ENCODE measurements at places on chromosomes 1 and 21.

- DNase-seq = no peak
Observed at GRCh38 chr1:24364975-24365678, 46.0 kb downstream of the GRHL3 start.

GRCh38 chr1:156499842-156500542 lies 583 bp downstream of the MEF2D start:
- peak; percentile 24 for DNase-seq

DNA sequence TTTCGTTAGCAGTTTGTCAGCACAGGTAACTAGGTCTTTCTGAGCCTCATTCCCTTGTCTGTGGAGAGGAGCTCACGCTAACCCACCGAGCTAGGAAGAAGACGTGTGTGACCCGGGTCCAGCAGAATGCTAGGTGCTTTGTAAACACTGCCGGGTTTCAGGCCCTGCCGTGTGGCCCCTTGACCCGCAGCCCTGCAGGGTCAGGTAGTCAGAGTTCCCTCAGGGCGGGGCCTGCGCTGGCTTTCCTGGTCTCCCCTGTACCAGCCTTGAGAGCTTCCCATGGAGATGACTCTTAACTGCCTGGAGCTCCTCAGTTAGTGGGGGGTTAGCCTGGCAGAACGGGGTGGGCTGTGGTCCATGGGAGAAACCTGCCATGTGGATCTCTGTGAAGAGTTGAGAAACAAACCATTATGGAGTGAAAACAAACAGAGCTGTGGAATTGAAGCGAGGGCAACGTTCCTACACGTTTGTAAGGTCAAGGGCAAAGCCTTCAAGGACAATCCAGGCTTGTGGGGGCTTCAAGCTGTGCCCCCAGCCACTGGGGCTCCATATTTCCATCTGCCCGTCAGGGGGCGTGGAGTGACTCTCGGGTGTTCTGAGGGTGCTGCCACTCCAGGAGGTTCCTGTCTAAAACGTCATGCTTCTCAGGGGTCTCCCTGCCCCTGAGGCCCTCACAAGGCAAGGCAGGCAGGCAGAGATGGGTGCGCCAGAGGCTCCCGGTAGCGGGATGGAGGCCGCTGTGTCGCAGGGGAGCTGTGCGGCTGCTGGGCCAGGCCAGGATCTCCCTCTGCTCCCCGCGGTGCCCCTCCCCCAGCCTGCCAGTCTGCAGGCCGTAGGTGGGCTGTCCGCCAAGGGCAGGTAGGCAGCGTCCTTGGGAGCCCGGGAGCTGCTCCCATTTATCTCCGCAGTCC lies 23.8 kb downstream of the LHX4 start:
- DNase-seq = no peak

DNA sequence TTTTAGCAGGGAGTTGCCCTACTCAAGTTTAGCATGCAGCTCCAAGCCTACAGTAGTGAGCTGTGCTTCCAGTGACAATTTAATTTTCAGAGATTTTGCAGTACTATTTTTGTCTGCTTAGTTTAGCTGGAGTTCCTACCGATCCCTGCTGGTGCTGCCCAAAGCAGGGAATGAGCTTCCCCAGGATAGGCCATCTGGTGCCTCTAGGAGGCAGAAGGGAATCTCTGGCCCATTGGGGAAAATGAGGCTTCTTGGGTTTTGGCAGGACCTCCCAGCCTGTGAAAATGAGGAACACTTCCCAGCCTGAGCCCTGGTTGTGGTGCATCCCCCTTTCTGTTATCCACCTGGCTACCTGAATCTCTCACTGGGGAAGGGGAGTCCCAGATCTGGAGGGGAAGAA lies 149.2 kb downstream of the RASAL2 start:
- DNase-seq = no peak

DNA sequence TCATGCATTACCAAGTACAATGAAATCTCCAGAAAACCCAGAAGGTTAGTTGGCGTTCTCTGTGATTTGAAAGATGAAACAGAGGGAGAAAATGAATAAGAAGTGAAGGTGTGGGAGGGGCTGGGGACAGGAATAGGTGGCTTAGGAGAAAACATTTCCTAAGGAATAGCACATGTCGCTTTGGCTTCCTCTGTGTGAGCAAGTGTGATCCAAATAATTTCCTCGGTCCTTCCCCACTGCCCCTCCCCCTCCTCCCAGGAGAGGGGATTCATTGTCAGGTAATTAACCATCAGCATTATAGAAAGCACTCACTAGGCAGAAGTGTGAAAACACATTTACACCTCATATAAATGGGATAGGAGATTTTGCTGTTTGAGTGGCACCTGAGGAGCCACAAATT lies 105.5 kb downstream of the NUF2 start:
- no peak for DNase-seq

GRCh38 chr1:25205786-25206185 lies 26.5 kb downstream of the SYF2 start:
- DNase-seq = no peak

- DNase-seq = no peak
Observed at GRCh38 chr1:245201827-245202226, 47.0 kb downstream of the KIF26B start.

- DNase-seq = no peak
Observed at GRCh38 chr1:15027515-15027986, 126.0 kb upstream of the TMEM51 start.

- DNase-seq = no peak
Observed at GRCh38 chr1:201904579-201904978, 15.9 kb downstream of the SHISA4 start.

DNA sequence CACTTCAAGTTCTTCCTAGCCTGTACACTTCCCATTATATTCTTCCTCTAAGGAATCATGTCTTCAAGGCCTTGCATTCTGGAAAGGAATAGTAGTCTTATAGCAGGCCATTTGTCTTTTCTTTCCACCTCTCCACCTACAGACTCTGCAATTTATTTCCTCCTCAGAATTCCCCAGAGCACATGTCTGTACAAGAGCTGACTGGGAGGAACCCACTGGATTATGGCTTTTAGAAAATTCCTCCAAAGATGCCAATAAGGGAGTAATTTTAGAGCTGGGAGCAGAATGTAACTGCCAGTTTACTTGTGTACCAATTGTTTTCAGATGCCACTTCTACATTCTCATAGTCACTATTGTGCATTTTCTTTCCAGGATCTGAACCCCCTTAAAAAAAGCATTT lies 3.4 kb upstream of the PSMG1 start:
- no peak for DNase-seq

GRCh38 chr1:41914516-41914915 lies 4.2 kb downstream of the HIVEP3 start:
- no peak for DNase-seq

DNA sequence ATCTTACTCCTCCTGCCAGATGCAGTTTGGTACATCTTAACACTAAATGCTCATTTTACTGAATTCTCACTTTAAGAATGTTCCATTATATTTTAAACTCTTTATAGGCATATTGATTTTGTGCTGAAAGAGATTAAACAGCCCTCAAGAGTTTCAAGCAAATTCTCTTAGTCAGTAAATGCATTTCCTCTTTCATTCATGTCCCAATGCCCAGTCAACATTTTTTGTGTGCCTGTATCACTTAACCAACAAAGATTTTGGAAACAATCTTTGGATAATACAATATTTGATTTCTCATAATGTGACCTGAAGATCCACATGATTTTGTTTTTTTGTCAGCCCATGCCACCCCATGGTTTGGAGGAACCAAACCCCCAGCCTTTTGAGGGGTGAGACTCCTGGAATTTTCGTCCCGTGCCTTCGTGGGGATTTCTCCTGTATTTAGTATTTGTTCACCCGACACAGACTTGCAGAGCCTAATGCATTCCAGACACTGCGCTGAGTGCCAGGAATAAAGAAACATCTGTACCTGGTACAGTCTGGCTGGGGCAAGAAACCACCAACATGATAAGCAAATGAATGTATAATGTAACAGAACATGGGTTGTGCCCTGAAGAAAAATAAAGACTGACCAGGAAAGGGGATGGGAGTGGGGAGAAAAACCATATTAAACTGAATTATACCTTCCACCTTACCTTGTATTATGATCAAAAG lies 47.1 kb upstream of the ETS2 start:
- DNase-seq = no peak

GRCh38 chr1:209302779-209303568 lies 280.5 kb upstream of the CAMK1G start:
- DNase-seq = no peak

DNA sequence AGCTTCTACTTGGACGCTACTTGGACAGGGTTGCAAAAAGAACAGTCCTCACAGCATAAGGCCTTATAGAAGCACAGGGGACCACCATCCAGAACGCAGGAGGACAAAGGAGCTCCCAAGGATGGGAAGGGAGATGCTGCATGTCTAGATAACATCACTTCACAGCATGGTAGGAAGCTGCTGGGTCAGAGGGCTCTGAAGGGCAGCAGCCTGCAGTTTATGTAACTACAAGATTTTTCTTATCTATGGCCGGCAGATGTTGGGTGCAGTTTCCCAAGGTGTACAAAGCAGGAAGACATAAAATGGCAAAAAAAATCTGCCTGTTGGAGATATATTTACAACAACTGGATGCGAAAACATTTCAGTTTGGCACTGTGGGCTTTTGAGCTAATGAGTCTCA lies 45.3 kb upstream of the SLC5A9 start:
- no peak for DNase-seq

DNA sequence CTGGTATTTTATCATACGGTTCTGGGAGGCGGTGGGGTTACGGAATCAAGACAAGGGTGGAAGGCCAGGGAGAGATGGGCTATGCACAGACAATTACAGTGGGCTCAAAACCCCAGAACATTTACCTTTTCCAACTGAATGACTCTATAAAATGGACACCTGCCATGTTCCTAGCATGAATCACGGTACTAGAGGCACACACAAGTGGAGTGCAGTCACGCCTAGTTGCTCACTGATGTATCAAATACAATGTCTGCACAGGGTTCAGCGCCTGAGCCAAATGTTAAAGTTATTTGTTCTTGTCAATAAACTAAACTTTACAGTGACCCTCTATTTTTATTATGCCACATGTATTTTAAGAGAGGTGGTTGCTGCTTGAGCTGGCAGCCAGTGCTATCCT lies 121.4 kb downstream of the ATG4C start:
- DNase-seq = no peak
